ENCODE measurements at places on chromosomes 5 and 9. TPM values are rescaled to one million over a fixed set of nuclear protein-coding genes. Genes with fewer than 3 reads are reported as not detected.

Gene MOB3B
- 2.8 TPM for total RNA-seq

Gene SPATA31A5
- not detected for total RNA-seq

Gene PCDHB7
- total RNA-seq = not detected

Gene SOHLH1
- not detected for total RNA-seq

Gene CYLC2
- not detected for total RNA-seq

Gene PCDHGB2
- total RNA-seq = 0.12 TPM

Gene ACTBL2
- total RNA-seq = not detected

Gene BAAT
- not detected for total RNA-seq

Gene DMRT3
- total RNA-seq = not detected

Gene WNT8A
- total RNA-seq = not detected

Gene IFNA13
- not detected for total RNA-seq

Gene PCDH12
- total RNA-seq = 0.78 TPM

Gene IL13
- total RNA-seq = 4.9 TPM

Gene TXNDC8
- total RNA-seq = not detected

Gene PCDHGA10
- 0.05 TPM for total RNA-seq

Gene TAF1L
- 0.03 TPM for total RNA-seq

Gene LECT2
- not detected for total RNA-seq

Gene IFNK
- total RNA-seq = not detected

Gene UNC5A
- not detected for total RNA-seq

Gene PTGER4
- 46.9 TPM for total RNA-seq

Gene CDX1
- not detected for total RNA-seq

Gene SLC46A2
- total RNA-seq = not detected

Gene PCA3
- not detected for total RNA-seq

Gene KLF9
- 19.1 TPM for total RNA-seq

Gene GLRA1
- not detected for total RNA-seq

Gene ECSCR
- 0.58 TPM for total RNA-seq

Gene HSPB3
- not detected for total RNA-seq

Gene TMEM174
- not detected for total RNA-seq

Gene OTULIN
- 58.5 TPM for total RNA-seq

Gene FAM151B
- 0.23 TPM for total RNA-seq

Gene TMC1
- not detected for total RNA-seq

Gene SOX30
- 0.12 TPM for total RNA-seq

Data from activated naive CD4-positive, alpha-beta T cell treated with anti-CD3 and anti-CD28 coated beads, Interleukin-2, amount 10 ng/mL, durations not matched to agents 5 hours and 36 hours (primary cell).